SJSA1 (cell line): ENCODE measurements at places on chromosomes 6 and 20.

DNA sequence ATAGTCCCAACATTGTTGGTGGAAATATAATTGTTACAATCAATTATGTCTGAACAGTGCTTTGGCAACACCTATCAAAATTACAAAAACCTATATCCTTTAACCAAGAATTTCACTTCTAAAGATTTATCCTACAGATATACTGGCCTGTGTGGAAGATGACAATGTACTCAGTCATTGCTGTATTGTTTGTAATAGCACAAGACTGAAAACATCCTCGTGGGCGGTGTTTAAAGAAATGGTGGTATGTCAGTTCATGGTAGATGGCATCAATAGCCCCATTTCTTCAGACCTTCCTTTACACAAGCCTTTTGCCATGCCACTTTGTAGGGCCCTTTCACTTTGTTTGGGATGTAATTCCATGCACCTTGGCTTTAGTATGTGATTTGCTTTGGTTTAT lies 9.8 kb upstream of the TPBG start:
- H3K36me3 ChIP-seq, result no peaks in the 10 kb centered on the region
- H3K27ac ChIP-seq, result no peak overlapping the region
- H3K4me1 ChIP-seq, result no peaks in the 10 kb centered on the region
- DNase-seq, result no peak
- H3K4me3 ChIP-seq, result no peak overlapping the region

GRCh38 chr20:58829531-58829941 lies 21.2 kb downstream of the GNAS-AS1 start:
- no peak overlapping the region for H3K4me3 ChIP-seq
- peak; percentile 76 for DNase-seq
- no peaks in the 10 kb centered on the region; the same call in 1 of the 2 replicates for H3K36me3 ChIP-seq
- H3K4me1 ChIP-seq, result peaks cover 28% of the 10 kb centered on the region
- no peaks in the 10 kb centered on the region for H3K27me3 ChIP-seq
- peak overlapping the region; percentile 56 for H3K27ac ChIP-seq

DNA sequence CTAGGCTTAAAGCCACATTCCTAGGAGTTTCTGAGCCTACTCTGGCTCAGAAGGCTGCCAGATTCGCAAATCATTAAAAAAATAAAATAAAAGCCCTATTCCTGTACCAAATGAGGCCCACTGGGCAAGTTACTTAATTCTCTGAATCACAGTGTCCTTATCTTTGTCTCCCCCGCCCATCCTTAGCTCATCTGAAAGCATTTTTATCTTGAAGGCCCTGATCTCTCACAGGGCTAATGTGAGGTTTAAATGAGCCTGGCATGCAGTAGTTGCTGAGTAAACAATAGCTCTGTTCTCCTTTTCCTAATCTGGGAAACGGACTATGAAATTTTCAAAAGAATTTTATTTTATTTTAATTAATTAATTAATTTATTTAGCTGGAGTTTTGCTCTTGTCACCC lies 2.1 kb upstream of the ZBTB12 start:
- no peak overlapping the region for H3K4me3 ChIP-seq
- H3K27me3 ChIP-seq, result no peaks in the 10 kb centered on the region
- H3K4me1 ChIP-seq, result peaks cover 25% of the 10 kb centered on the region
- H3K36me3 ChIP-seq, result peaks cover 5% of the 10 kb centered on the region; the same call in 1 of the 2 replicates
- no peak for DNase-seq
- H3K27ac ChIP-seq, result no peak overlapping the region

DNA sequence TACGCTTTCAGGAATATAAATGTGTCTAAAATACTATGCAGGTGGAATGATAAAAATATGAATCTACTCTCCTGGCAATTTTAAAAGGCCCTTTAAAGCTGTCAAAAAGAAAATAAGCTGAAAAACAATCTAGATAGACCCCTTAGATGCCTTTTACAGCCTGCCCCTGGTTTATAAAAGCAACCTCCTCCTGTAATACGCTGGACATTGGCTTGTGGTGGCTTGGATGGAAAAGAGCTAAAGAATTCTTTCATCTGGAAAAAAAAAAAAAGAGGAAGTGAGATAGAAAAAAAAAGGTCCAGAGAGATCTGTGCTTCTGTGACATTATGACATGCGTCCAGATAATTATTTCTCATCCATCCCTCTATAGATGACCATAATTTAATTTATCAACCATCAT lies 115.9 kb upstream of the NRSN1 start:
- no peaks in the 10 kb centered on the region for H3K4me1 ChIP-seq
- DNase-seq, result no peak
- no peak overlapping the region for H3K27ac ChIP-seq
- H3K4me3 ChIP-seq, result no peak overlapping the region
- H3K27me3 ChIP-seq, result no peaks in the 10 kb centered on the region
- no peaks in the 10 kb centered on the region for H3K36me3 ChIP-seq

DNA sequence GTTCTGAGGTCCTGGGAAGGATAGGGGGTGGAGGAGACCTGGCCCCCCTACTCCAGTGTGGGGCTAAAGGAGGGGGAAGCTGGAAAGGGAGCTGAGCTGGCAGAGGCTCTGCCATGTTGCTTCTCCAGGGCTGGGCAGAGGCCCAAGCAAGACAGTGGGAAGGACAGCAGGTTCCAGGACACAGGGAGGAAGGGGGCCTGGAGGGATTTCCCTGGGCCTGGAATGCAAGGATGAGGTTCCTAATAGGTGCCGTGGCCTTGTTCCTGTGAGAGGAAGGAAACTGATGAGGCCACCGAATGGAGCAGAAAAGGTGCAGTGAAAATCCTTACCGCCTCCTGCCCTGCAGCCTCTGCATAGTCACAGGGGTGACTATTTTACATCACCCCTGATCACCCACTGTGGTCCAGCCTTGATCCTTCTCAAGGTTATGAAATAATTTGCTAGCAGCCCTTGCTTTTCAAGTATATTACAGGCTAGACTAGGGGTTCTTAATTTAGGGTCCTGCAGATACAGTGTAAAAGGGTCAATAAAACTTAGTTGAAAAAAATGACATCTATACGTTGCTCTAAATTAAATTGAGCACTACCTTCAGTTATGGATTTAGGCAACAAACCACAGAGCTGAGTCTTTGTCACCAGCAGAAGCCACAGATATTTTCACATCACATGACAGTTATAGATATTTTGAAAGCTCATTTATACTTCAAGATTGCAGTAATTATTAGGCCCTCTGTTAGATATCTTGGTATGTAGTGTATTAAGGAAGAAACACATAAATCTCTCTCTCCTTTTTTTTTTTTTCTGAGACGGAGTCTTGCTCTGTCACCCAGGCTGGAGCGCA lies 45.7 kb upstream of the RNF24 start:
- no peak overlapping the region for H3K27ac ChIP-seq
- no peak for DNase-seq
- H3K36me3 ChIP-seq, result no peaks in the 10 kb centered on the region
- no peaks in the 10 kb centered on the region for H3K27me3 ChIP-seq

DNA sequence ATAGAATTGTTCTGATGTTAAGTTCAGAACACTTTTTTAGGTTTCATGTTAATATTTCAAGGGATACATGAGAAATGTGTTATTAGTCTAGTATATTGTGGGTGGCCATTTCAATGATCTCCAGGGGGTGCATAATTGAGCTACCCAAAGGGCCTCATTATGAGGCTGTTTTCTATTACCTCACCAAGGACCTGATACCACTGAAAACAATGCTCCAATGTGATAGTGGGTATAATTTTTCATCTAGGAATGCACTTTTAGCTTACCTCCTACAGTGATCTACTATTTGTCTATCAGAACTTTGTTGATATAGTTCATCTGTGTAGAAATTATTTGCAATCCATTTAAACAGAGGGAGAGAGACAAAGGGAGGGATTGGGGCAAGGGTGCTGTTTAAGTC lies 106.8 kb upstream of the HS3ST5 start:
- no peaks in the 10 kb centered on the region for H3K4me1 ChIP-seq
- H3K27ac ChIP-seq, result no peak overlapping the region
- H3K36me3 ChIP-seq, result no peaks in the 10 kb centered on the region
- peaks cover 3% of the 10 kb centered on the region; the same call in 1 of the 2 replicates for H3K27me3 ChIP-seq
- no peak overlapping the region for H3K4me3 ChIP-seq

- no peaks in the 10 kb centered on the region for H3K27me3 ChIP-seq
- no peaks in the 10 kb centered on the region for H3K36me3 ChIP-seq
- H3K4me1 ChIP-seq, result peaks cover 22% of the 10 kb centered on the region
These were observed 10.8 kb downstream of the IPCEF1 start for GRCh38 chr6:154345811-154346210.

GRCh38 chr6:3119040-3119723 lies 671 bp downstream of the BPHL start:
- no peaks in the 10 kb centered on the region for H3K27me3 ChIP-seq
- H3K36me3 ChIP-seq, result peaks cover 6% of the 10 kb centered on the region

DNA sequence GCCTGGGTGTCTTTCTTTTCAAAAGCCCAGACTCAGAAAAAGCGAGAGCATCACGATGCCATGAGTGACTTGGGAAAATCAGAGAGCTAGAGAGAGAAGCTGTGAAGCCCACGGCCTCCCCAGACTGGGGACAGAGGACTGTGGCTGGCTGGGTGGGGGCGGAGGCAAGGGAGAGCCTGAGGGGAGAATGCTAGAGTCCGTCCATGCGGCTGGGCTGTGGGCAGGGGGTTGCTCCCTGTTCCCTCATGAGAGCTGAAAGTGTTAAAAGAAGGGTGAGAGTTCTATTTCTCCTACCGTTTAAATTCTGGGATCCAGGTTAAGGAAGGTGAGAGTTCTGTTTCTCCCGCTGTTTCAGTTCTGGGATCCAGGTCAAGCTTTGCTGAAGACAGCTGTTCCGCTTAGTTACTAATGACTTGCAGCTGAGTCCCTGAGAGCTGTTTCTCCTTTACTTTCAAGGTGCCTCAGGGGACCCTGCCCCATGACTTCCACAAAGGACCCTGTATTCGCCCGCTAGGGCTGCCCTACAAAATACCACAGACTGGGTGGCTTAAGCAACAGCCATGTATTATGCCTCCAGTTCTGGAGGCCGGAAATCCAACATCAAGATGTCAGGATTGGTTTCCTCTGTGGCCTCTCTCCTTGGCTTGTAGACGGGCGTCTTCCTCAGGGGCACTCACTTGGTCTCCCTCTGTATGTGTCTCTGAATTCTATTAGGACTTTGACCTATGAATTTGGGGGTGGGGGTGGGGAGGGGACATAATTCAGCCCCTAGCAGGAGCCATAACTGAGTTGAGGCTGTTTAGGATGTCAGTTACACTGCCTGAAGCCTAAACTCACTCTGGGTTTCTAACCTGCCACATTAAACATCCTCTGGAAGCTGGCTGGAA lies 127.0 kb downstream of the PXDC1 start:
- no peak overlapping the region for H3K4me3 ChIP-seq
- H3K27ac ChIP-seq, result no peak overlapping the region
- no peaks in the 10 kb centered on the region for H3K27me3 ChIP-seq
- peaks cover 4% of the 10 kb centered on the region; the same call in 1 of the 2 replicates for H3K4me1 ChIP-seq
- no peaks in the 10 kb centered on the region for H3K36me3 ChIP-seq

DNA sequence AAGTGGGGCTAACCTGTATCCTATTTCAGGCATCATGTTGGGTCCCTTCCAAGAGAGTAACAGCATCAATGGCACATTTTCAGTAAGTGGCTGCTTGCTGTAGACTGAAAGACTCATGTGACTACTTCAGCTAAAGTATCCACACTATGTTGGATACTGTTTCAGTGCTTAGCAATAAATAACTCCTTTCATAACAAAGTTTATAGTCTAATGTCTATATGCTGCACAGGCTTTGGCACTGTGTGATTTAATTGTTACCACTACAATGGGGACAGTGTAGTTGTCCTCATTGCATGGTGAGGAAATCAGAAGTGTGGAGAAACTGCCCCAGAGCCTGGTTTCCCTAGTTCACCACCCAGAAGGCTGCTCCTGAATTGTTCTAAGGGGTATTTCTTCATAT lies 318.0 kb upstream of the PTCHD4 start:
- peaks cover 50% of the 10 kb centered on the region for H3K4me1 ChIP-seq
- H3K27ac ChIP-seq, result peak overlapping the region; percentile 86
- H3K27me3 ChIP-seq, result no peaks in the 10 kb centered on the region
- DNase-seq, result no peak
- no peaks in the 10 kb centered on the region; the same call in 1 of the 2 replicates for H3K36me3 ChIP-seq
- H3K4me3 ChIP-seq, result no peak overlapping the region

- H3K27ac ChIP-seq, result no peak overlapping the region
- H3K27me3 ChIP-seq, result no peaks in the 10 kb centered on the region
- H3K36me3 ChIP-seq, result no peaks in the 10 kb centered on the region
- DNase-seq, result no peak
- H3K4me1 ChIP-seq, result peaks cover 6% of the 10 kb centered on the region
- no peak overlapping the region for H3K4me3 ChIP-seq
These were observed 13.6 kb downstream of the LRRC1 start for GRCh38 chr6:53808302-53808881.

- no peaks in the 10 kb centered on the region for H3K36me3 ChIP-seq
- no peak for DNase-seq
- H3K27me3 ChIP-seq, result no peaks in the 10 kb centered on the region
- no peaks in the 10 kb centered on the region for H3K4me1 ChIP-seq
- H3K4me3 ChIP-seq, result no peak overlapping the region
These were observed 208.1 kb downstream of the TINAG start for GRCh38 chr6:54516321-54516720.

DNA sequence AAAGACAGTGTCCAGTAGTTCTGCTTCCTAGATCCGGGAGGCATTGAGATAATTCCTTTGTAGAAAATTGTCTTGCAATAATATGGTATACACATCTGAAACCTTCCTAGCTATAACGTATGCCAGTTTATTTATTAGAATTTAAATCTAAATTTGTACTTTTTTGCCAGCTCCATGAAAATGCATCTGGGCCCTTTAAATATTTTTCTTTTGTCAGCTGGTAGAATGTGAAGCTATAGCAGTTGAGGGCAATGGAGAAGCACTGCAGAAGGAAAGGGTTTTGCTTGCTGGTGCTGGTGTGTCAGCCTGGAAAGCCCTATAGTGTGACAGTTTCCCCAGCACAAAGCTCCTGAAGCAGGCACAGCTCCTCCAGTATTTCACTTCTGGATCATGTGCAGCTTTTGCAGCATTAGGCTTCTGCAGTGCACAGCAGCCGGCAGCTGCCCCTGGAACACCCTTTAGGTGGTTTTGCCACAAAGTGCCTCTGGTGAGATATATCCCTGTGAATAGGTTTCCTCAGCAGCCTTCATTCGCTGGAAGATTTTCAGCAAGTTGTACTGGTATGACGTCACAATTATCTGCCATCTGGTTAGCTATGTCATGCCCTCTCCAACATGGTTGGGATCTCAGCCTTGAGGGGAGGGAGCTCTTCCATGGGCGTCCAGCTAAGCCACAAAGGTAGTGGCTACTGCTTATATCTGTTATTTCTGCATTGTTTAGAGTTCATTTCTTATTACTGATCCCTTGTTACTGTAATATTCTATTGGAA lies 40.0 kb upstream of the L3MBTL3 start:
- H3K27ac ChIP-seq, result no peak overlapping the region
- H3K36me3 ChIP-seq, result no peaks in the 10 kb centered on the region
- H3K4me1 ChIP-seq, result no peaks in the 10 kb centered on the region

DNA sequence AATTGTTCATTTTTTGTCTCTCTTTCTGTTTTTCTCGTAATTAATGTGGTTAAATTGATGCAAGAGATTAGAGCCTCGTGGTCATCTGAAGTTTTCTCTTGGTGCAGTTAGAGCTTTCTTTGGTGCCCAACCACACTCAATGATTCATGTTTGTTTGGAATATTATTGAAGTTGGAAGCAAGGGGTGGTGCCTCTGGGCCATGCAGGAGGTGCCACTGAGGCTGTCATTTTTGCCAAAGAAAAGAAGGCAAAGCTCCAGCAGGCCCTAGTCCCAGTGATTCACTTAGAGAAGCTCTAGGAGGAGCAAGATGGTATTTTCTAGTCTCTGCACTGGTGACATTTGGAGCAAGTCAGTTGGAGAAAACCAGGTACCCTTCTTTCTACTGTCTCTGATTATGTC lies 144.5 kb upstream of the RALGAPA2 start:
- no peaks in the 10 kb centered on the region for H3K4me1 ChIP-seq
- no peaks in the 10 kb centered on the region for H3K27me3 ChIP-seq
- H3K27ac ChIP-seq, result no peak overlapping the region
